ENCODE measurements at places on chromosomes 1 and 21. TPM values are rescaled to one million over a fixed set of nuclear protein-coding genes. Genes with fewer than 3 reads are reported as not detected.
A peak's percentile ranks its signal among the peaks of the same experiment; 100 is the strongest.

DNA sequence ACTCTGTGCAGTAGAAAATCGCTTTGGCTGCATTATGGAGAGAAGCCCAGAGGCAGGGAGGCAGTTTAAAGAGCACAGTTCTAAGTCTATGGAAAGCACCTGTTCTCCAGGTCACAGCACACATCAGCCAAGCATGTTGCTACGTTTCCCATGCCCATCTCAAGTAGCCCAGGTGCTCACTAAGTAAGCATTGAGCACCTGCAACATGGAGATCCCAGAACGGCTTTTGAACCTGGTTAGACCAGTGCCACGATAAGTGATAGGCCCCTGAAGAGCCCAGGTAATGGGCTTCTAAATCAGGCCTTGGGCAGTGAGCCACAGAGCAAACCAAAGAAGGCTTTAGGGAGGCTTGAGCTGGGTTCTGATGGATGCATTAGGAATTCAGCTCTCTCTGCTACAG, 186.2 kb downstream of the C1orf94 start:
- no peaks in the 10 kb centered on the region for H3K4me1 ChIP-seq
- H3K4me3 ChIP-seq: no peak overlapping the region
- no peak for DNase-seq
- no peaks in the 10 kb centered on the region for H3K27me3 ChIP-seq
- H3K27ac ChIP-seq: no peak overlapping the region

DNA sequence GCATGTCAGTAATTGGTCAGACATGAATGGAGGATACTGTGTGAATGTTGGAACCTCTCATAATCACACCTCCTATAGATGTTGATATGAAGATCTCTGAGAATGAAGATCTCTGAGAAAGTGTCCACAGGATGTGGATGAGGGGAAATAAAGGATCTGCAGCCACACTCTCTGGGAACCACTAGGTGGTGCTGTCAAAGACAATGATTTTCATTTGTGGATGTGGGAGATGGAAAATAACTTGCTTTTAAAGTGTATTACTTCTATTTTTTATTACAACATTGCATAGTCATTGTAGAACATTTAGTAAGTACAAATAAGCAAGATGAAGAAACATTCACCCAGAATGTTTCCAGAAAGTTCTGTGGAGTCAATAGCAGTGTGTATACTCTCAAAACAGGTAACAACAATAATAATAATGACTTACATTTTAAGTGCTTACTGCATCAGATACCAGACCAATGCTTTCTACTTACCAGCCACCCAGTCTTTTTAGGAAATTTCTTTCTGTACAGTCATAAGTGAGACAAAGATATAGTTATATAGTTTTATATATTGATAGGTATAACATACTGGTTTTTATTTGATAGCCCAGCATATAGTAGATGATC, 128.2 kb downstream of the ATG4C start:
- DNase-seq: no peak
- no peak overlapping the region for H3K4me3 ChIP-seq
- H3K4me1 ChIP-seq: no peaks in the 10 kb centered on the region
- no peaks in the 10 kb centered on the region for H3K27me3 ChIP-seq

DNA sequence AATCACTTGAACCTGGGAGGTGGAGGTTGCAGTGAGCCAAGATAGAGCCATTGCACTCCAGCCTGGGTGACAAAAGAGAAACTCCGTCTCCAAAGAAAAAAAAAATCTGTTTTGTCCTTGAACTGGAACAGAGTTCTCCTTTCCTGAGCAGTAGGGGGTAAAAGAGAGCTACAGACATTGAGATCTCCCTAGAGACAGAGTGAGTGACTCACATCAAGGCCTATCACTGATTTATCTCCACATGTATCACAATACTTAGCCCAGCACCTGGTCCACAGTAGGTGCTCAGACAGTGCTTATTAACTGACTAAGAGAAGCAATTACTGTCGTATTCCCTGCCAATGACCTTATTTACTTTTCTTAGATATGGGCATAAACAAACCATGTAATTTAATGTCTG, 354.1 kb upstream of the C1orf87 start:
- no peaks in the 10 kb centered on the region for H3K4me1 ChIP-seq

- H3K4me3 ChIP-seq: no peak overlapping the region
- no peaks in the 10 kb centered on the region for H3K36me3 ChIP-seq
- DNase-seq: no peak
- no peak overlapping the region for H3K27ac ChIP-seq
- no peaks in the 10 kb centered on the region for H3K4me1 ChIP-seq
- no peaks in the 10 kb centered on the region for H3K27me3 ChIP-seq
These were observed 143.3 kb downstream of the ETS2 start for GRCh38 chr21:38949070-38949380.

DNA sequence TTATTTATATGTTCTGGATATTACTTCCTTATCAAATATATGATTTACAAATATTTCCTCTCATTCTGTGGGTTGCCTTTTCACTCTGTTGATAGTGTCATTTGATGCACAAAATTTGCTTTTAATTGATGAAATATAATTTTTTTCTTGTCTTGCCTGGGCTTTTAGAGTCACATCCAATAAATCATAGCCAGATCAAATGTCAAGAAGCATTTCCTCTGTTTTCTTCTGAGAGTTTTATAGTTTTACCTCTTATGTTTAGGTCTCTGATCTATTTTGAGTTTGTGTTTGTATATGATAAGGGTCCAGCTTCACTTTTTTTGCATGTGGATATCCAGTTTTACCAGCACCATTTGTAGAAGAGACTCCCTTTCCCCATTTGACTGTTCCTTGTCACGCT, 29.5 kb downstream of the CD46 start:
- H3K4me3 ChIP-seq: no peak overlapping the region
- H3K27ac ChIP-seq: no peak overlapping the region
- peaks cover 9% of the 10 kb centered on the region for H3K36me3 ChIP-seq

DNA sequence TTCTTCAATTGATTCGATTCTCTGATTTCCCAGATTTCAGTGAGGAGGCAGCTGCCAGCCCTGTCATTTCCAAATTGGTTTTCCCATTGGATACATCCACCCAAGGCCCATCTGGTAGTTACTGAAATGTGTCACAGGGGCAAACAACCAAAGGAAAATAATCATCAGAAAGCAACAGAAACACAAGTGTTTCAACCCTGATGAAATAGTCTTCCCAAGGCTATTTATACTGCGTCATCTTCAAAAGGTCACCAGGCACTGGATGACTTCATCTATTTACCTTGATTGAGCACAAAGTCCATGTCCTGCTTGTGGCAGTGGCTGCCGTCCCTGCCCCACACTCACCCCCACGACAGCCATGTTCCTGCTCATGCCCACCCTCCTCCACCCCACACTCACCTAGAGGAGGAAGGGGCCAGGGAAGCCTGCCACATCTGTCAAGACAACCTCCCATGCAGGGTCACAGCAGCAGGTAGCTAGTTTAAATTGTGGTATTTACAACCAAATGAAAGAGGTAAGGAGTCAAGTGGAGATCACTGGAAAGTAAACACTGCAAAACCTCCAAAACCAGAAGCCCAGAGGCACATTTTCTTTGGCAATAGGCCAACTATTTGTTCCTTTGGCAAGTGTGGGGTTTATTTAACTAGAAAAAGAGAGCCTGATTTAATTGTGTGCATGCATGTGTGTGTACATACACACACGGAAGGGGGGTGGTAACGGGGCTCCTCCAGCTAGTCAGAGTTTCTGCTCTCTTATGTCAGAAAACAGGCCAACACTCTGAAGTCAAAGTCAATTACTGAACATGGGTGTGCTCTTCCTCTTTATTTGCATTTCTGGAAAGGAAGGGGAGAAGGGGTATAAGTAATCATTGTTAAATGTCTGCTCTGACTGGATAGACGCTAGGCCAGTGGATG, 49.5 kb upstream of the RAB4A start:
- H3K4me1 ChIP-seq: no peaks in the 10 kb centered on the region
- no peak for DNase-seq
- H3K27me3 ChIP-seq: no peaks in the 10 kb centered on the region
- no peak overlapping the region for H3K4me3 ChIP-seq
- no peak overlapping the region for H3K27ac ChIP-seq

DNA sequence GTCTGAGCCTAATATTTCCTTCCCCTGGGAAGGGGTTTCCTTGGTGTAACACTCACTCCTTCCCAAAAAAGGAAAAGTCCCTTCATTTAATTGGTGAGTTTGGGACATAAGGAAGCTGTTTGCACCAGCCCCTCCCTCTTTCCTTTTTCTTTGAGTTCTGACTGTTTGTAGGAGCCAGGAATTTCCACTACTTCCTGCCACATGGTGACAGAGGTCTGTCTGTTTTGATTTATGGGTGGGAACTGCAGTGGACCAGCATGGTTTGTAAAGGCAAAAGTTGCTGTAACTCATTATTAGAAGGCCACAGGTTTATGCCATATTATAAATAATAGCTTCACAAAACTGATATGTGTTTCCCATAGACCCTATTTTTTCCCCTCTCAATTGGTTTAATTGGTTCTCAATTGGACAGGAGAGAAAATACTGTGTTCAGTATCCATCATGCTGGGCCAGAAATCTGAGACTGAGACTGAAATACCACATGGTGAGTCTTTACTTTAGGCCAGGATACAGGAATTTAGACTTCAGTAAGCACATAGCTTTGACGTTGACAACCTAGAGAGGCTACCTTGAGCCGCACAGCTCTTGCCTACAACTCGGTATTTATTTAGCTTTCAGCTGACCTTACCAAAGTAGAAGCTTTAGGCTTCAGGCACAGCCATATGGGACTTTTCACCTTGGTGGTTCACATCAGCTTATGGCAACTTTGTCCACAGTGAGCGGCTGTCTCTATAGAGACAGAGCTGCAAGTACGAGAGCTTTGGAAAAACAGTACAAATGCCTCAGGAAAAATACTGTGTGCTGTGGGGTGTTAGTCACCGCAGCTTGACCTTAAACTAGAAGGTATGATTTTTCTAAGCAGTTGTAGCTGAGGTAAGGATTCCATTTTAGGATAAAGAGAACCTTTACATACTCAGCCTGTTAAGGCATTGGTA, 40.0 kb upstream of the RGS7 start:
- H3K4me1 ChIP-seq: no peaks in the 10 kb centered on the region
- no peak for DNase-seq
- no peaks in the 10 kb centered on the region for H3K36me3 ChIP-seq

DNA sequence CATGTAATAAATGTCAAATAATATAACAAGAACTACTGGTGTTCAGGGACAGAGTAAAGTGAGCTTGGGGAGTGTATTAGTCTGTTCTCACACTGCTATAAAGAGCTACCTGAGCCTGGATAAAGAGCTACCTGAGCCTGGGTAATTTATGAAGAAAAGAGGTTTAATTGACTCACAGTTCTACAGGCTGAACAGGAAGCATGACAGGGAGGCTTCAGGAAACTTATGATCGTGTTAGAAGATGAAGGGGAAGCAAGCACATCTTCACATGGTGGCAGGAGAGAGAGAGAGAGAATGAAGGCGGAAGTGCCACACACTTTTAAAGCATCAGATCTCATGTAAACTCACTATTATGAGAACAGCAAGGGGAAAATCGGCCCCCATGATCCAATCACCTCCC, 205.9 kb downstream of the CTH start:
- no peak overlapping the region for H3K4me3 ChIP-seq
- no peaks in the 10 kb centered on the region for H3K36me3 ChIP-seq
- H3K27ac ChIP-seq: no peak overlapping the region
- DNase-seq: no peak

DNA sequence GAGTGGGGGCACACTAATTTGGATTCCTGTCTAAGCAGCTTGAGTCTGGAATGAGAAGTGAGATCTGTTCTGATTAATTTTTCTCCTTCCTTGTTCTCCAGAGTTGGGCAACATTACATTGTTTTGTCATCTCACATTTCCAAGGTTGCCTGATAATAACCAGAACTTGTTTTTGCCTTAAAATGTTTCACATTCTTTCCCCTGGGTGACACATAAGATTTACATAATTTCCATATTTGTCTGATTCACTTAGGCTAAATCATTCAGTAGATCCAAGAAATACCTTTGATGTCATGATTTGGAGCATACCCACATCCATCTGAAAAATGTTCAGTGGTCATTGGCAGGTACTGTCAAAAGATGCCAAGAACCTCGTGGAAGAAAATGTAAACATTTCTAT, 60.3 kb downstream of the XCL2 start:
- H3K27ac ChIP-seq: no peak overlapping the region
- no peak for DNase-seq
- H3K27me3 ChIP-seq: no peaks in the 10 kb centered on the region
- no peak overlapping the region for H3K4me3 ChIP-seq
- no peaks in the 10 kb centered on the region for H3K36me3 ChIP-seq
- peaks cover 15% of the 10 kb centered on the region for H3K4me1 ChIP-seq

GRCh38 chr21:42460391-42461184, 35.4 kb downstream of the RSPH1 start:
- peak overlapping the region; percentile 47 for H3K27ac ChIP-seq
- H3K27me3 ChIP-seq: no peaks in the 10 kb centered on the region
- peak overlapping the region; percentile 17 for H3K4me3 ChIP-seq
- H3K36me3 ChIP-seq: no peaks in the 10 kb centered on the region
- peak; percentile 69 for DNase-seq

GRCh38 chr1:14184454-14184853, 414.0 kb upstream of the KAZN start:
- H3K27ac ChIP-seq: no peak overlapping the region
- no peaks in the 10 kb centered on the region for H3K27me3 ChIP-seq
- no peak overlapping the region for H3K4me3 ChIP-seq
- H3K4me1 ChIP-seq: no peaks in the 10 kb centered on the region
- no peaks in the 10 kb centered on the region for H3K36me3 ChIP-seq
- DNase-seq: no peak

- DNase-seq: peak; percentile 73
- H3K36me3 ChIP-seq: no peaks in the 10 kb centered on the region
- H3K4me1 ChIP-seq: peaks cover 62% of the 10 kb centered on the region
- no peaks in the 10 kb centered on the region for H3K27me3 ChIP-seq
These were observed 16.5 kb upstream of the ATP6V1G3 start for GRCh38 chr1:198556971-198557370.

DNA sequence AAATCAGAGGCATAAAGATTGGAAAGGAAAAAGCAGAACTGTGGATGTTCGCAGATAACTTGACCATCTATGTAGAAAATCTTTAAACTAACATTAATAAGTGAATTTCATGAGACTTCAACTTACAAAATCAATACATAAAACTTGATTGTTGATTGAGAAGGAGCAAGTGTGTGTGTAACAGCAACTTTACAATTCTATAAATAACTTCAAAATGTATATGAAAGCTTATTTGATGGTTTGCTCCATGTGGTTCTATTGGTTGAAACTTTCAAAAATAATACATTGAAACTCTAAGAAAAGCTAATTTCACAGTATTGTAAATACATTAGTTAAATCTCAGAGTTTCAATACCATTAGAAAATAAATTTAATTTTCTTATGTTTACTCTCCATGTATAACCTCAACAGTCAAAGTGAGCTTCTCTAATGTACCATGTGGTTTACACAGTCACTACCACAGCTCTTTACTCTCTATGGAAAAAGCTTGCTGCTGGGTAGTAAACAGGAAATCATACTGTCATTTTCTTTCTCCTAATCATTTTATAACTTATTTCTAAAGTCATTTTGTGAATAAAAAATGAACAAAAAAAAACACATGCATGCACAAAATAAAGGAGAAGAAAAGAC, 12.0 kb downstream of the AKT3 start:
- H3K27ac ChIP-seq: peak overlapping the region; percentile 69
- H3K4me1 ChIP-seq: peaks cover 15% of the 10 kb centered on the region
- H3K4me3 ChIP-seq: no peak overlapping the region
- no peaks in the 10 kb centered on the region for H3K27me3 ChIP-seq

- H3K27me3 ChIP-seq: peaks cover 20% of the 10 kb centered on the region
- no peak for DNase-seq
- peaks cover 8% of the 10 kb centered on the region for H3K4me1 ChIP-seq
These were observed 26.8 kb downstream of the RSPH1 start for GRCh38 chr21:42469272-42469671.

SPATA1 gene
- total RNA-seq: 3.5 TPM

USP33 gene
- 65.3 TPM for total RNA-seq

IGSF5 gene
- total RNA-seq: not detected

ASPM gene
- total RNA-seq: 0.44 TPM

ZNF593OS gene
- total RNA-seq: not detected

AMY1A gene
- total RNA-seq: not detected

Data from T-cell (primary cell).